ENCODE measurements at places on chromosomes 3 and 15. TPM values are rescaled to one million over a fixed set of nuclear protein-coding genes. Genes with fewer than 3 reads are reported as not detected.

Gene CFAP91
- 0.68 TPM for total RNA-seq

Gene RETNLB
- total RNA-seq: not detected

Gene GHSR
- not detected for total RNA-seq

Gene PRTG
- 0.02 TPM for total RNA-seq

Gene TLR9
- total RNA-seq: not detected

Gene NIT2
- total RNA-seq: 61.5 TPM

Gene ATP10A
- not detected for total RNA-seq

Gene BFSP2
- total RNA-seq: not detected
